T-helper 2 cell (primary cell): ENCODE measurements at places on chromosomes 4 and X.

DNA sequence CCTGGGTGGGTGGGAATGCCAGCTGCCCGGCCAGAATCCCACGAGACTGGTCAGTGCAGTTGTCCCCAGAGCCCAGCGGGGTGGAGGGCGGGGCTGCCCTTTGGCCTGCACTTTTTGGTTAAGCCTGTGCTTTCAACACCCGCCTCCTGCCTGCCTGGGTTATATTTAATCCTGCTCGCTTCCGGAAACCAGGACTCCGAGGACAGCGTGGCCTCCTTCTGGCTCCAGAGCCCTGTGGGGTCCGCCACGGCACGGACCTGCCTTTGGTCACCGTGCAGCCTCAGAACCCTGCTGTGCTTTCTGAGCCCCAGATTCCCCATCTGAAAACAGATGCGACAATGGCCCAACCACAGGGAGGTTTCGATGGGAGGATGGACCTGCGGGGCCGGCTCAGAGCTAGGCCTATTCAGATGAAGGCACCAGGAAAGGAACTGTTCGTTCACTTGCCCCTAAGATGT, 29.4 kb upstream of the KIAA0232 start:
- no peak for DNase-seq

DNA sequence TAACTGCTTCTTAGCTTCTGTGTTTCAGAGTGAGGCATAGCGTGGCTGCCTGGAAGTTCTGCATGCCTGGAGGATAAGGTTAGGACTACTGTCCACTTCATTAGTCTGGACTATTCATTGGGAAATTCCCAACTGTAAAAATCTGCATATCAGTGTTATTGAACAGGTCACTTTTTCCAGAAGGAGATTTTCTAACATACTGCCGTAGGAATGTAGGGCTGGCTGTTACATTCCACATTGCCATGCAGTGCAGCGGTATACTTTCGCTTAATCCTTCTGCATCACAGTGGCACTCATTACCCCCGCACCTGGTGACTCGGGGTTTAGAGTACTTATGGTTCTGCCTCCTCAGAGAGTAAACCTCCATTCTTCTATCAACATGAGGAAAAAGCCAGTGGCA, 104.6 kb downstream of the NPFFR2 start:
- DNase-seq: no peak

DNA sequence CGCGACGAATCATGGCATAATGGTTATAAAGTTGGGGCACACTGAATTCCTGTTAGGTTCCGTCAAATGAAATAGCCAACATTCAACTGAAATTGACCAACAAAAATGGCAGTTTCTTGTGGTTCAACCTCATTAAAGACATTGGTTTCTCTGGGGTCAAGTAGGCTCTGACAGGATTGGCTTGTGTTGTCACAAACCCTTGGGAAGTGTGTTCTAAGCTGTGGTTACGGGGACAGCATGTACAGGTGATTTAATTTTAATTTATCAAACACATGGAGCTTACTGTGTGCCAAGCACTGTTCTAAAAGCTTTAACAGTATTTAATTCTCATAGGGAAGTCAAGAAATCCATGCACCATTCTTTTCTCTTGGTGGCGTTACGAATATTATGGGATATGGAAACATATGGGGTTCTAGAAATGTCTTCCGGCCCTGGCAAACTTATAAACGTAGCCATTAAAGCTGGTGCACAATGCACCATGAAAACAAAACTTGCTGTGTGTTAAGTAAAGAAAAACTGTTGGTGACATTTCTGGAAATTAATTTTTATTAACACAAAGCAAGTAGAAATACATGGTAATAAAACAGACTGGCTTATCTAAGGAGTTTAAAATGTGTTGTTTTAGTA, 891 bp downstream of the XK start:
- DNase-seq: no peak

DNA sequence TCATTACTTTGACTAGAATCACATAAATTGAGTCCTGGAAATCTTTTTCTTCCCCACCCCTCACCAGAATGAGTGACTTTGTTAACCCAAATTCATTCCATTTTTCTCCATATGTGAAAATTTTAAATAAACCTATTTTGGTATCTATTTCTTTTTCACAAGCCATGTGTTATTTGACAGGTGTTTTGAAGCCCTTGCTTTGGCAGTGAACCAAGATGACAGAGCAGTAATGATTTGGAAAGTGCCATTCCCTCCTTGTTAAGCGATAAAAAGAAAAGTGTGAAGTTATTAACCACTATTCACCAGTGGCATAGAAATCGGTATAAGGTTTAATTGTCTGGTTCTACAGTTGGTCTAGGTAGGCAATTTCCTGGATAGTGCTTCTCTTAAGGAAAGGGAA, 66.1 kb downstream of the POLA1 start:
- DNase-seq: no peak

GRCh38 chrX:151621422-151621821, 57.9 kb downstream of the PASD1 start:
- no peak for DNase-seq

DNA sequence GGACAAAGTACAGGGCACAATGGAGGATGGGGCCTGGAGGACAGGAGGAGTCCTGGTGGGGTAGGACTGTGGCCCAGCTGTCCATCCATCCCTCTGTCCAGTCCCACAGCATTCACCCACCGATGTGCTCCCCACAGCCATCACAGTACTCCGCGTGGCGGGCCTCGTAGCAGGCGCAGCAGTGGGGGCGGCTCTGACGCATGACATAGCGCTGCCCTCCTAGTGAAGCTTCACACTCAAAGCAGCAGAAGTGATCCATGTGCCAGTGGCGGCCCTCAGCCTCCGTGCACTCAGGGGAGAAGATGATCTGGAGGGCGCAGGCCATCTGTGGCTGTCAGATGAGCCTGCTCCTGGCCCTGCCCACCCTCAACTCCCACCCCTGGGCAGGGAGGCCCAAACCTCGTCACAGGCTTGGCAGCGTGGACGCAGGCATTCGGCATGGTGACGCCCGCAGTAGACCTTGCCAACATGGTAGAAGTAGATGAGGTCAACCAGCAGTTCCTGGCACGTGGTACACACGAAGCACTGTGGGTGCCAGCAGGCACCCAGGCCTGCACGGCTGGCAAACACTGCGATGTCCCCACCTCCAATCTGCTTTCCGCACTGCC, 6.3 kb downstream of the PLP2 start:
- DNase-seq: no peak

DNA sequence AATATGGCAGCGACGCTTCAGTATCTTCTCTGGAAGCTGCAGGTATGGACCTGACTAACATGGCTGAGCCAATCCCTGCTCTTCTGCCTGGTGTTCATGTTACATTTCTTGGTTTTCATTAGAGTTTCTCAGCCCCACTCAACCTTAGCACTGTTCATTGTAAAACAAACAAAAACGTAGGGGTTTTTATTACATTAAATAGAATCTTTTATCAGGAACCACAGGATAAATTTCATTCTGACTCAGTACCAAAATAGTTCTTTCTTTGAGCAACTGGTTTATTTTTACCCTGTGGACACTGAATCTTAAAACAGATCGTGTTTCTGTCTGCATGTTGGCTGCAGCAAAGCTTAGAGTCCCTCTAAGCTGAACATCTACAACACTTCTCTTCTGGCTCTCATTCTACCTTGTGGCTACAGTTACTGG, 27.1 kb downstream of the FHIP1A start:
- DNase-seq: no peak

GRCh38 chr4:150988238-150988637, 26.8 kb downstream of the LRBA start:
- DNase-seq: no peak

- DNase-seq: no peak
Observed at GRCh38 chrX:3963980-3964379, 250.5 kb upstream of the PRKX start.
